Activated T-helper 9 cell treated with anti-CD3 and anti-CD28 coated beads, Interleukin-2, amount 50 U/mL, for 16 hours (primary cell): ENCODE measurements at places on chromosomes 1 and 21.

GRCh38 chr1:110538075-110538474, 19.1 kb upstream of the KCNA10 start:
- no peak for DNase-seq

DNA sequence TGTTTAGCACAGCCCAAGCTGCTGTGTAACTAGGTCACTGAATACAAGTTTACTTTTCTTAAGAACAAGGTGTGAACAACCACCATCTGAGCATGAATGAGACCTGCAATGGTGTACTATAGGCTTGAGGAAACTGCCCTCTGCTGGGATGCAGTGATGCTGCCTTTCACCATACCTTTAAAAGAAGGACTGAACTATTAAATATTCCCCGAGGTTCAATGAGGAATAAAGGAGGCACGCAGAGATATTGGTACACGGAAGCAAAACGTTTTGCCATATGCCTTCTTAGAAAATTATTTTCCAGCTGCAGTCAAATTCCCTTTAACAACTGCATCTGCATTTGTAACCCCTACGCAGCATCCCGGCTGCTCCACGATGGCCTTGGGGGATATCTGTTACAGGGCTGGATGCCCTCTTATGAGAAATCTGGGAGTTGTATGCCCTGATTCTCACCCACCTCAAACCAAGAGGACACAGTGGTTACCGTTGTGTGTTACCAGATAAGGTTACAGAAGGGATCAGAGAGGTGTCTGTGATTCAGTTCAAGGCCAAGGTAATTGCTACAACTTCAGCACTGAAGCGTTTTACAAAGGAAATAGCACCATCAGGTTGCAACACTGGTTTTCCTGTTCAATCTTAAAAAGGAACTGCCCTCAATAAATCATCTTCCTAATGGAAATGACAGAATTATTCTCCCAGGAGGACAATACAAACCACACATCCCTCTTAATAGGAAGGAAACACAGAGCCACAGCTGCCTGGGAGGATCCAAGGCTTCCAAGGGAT, 470.5 kb downstream of the LTN1 start:
- DNase-seq, result no peak

DNA sequence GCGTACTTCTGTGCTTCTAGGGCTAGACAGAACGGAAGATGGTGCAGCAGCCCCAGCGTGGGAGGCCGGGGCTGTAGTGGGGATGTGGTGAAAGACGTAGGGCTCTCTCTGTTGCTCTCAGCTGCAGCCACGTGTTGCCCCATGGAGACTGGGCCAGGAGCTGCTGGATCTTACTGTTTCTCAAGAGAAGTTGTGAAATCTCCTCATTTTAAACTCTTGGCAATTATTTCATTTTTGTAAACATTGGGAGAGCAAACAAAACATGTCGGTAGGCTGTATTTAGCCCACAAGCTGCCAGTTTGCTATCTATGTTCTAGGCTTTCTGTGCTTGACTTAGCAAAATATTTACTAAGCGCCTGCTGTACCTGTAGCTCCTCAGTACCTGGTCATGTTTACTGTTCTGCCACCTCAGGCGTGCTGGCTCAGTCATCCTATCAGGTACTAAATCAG, 15.9 kb upstream of the ELOA start:
- DNase-seq, result no peak

DNA sequence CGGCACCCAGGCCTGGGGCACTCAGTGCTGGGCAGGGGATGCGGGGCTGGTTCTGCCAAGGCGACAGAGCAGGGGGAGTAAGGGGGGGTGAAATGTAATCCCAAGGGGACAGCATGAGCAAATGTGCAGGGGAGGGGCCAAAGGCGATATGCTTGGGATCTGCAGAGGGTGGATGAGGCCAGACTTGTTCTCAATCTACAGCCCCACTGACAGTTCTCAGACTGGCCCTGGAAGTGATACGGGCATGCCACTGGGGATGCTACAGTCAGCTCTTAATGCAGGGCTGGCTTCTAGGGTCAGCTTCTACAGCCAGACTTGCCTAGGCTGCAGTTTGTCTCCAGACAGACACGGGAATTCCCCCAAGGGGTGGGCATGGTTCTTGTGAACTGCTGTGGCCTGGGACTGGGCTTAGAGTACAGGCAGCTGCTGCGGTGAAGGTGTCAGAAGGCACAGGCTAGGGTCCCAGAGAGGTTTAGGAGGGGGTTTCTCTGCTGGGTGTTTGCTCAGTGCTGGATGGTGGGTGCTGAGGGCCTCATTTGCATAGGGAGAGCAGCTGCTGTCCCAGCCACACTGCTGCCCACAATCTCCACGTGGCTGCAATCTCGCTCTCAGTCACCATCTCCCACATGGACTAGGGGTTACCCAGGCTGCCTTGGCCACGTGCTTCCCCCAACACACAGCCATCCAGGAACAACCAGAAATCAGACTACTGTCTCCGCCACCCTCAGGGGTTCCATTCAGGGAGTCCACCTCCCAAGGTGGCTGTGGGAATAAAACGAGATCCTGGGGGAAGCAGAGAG, 190.1 kb downstream of the HIVEP3 start:
- peak; percentile 36 for DNase-seq

DNA sequence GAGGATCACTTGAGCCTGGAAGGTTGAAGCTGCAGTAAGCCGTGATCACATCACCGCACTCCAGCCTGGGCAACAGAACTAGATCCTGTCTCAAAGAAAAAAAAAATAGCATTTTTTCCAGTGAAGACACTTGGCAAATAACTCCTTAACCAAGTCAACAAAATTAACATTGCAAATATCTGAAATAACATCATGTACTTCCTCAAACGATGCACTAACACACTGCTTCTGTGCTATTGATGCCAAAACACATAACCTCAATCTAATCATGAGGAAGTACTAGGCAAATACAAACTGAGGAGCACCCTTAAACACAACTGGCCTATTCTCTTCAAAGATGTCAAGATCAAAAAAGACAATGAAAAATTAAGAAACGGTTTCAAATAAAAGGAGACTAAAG, 32.3 kb downstream of the PABPC4 start:
- DNase-seq, result no peak

DNA sequence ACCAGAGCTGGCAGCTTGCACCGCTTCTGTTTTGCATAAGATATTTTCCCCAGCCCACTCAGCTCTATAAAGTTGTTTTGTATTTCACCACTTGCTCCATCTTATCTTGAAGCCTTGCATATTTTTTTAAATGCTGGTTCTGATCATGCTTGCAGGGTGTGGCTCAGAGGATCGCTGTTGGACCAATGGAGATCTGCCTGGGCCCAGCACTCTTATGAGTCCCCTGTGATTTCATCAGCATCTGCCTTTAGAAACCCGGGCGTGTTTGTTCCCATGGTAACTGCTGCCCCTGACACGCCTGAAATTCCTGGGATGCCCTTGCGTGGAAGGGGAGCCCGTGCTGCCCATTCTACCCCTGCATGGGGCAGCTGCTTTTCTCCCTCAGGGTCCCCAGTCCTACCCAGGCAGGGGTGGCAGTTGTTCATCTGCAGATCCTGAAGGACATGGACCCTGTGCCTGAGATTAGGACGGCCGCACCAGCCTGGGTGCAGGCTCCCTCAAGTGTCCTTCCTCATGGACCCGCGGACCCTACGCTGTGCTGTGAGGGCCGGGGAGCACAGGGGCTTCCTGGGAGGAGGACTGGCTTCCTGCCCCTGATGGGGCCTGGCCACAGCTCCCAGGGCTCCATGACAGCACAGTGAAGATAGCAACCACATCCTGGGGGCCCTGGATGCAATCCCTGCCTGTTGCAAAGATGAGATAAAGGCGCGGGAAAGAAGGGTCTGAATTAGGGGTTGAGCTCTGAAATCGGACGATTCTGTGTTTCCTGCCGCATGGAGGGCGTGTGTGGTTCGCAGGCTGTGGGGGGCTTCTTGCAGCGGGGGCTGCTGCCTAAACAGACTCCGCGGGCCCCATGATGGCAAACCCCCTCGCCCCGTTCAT, 226.5 kb downstream of the SDCCAG8 start:
- DNase-seq, result no peak

- DNase-seq, result no peak
Measured at GRCh38 chr21:28961927-28962326, 30.8 kb downstream of the LTN1 start.

DNA sequence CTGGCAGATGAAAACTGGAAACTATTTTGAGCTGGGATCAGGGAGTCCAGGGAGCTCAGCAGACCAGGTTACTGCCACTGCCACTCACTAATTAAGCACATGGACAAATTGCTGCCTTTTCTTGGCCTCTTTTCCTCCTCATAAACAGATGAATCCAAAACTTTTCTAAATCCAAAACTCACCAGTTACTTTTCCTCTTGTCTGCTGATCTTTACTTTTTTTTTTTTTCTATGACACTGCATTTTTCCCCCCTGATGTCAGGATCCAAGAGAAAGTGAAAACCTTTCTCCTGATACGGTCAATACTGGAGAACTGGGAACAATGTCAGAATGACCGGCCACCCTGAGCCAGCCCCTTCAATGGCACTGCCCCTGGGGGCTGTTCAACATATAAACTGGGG, 405.8 kb downstream of the DUSP10 start:
- DNase-seq, result no peak

- DNase-seq, result no peak
Measured at GRCh38 chr21:46477765-46478164, 19.1 kb downstream of the DIP2A start.

DNA sequence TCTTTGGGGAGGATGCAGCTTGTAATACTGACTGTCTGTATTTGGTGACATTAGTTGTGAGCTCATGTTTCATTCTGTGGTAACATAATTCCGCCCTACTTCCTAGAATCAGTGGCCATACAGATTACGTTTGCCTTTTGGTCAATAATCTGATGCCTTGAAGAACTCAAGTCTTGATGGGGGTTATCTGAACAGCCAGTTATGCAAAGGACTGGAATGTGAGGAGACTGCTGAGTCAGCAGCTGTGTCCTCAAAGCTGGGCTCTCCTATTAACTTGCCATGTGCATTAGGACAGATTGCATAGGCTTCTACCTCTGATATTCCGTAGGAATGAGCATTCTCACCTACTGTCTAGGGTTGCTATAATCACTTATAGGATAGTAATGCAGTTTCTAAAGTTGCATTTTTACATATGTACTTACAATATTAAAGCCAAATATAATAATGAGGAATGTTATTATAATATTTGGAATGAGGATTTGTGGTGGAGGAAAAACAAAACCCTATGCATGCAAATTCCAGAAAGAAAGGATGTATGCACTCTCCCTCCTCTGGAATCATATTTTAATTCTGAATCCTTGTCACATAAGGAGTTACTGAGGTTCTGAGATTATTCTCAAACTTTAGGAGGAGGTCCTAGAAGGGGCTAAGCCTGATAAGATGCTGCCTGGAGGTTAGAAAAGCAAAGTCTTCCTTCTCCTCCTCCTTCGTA, 116.0 kb downstream of the NOS1AP start:
- no peak for DNase-seq

DNA sequence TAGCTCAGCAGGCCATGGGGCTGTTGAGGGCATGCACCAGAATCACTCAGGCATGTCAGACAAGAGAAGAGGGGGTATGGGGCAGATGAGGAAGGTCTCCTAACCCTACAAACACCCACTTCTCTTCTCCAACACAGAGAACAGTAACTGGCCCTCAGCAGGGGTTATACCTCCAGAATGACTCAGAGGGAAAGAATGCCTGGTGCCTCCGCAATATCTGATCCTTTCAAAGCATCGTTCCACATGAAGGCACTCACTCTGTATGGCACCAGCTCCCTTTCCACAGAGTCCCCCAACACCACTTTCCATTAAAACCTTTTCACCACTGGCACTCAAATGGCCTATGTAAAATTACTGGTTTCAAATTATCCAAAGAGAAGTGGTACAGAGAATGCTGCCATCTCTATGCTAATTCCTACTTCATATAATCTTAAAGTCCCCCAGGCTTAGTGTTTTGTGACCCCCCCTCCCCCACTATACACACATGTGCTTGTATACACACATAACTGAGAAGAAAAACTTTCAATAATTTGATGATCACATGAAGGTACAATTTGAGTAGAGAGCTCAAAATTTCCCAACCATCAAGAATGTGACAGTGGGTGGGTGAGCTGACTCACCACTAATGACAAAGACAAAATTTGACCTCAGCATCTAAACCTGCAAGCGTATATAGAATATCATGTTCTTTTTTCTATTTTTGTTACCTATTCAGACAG, 91.5 kb downstream of the SIPA1L2 start:
- DNase-seq, result no peak

DNA sequence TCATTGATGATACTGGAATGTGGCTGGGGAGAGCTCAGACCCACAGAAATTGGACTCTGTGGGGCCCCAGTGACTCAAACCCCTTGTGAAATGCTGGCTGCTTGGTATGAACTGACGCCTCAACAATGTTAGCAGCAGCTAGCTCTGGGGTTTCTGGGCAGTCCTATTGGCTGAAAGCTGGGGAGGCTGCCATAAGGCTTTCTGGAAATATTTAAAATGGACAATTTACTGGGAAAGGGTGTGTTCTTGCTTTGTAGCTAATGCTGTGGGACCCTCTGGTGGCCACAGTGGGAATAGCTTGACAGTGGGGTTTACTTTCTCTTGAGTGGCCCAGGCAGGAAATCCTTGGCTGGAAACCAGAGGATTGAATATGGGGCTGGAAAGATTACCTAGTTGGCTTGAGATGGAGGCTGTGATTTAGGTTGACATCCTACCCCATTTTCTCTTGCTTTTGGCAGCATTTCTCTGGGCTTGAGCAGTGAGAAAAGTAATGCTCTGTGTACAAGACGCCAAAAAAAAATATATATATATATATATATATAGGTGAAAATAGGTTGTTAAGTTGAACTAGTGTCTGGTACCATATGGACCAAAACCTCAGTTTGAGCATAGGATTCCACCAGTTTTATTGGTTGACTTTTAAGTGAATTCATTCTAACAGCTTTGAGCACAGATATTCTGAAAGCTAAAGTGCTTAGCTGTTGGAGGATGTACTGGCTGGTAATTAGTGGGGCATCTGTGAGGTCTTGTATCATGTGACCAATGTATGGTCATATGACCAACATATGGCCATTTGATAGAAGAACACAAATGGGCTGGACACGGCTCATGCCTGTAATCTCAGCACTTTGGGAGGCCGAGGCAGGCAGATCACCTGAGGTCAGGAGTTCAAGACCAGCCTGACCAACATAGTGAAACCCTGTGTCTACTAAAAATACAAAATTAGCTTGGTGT, 8.2 kb upstream of the S100A10 start:
- peak; percentile 64 for DNase-seq
